ENCODE measurements at places on chromosomes 5 and 9.

GRCh38 chr5:77086689-77087483, at the start of gene ZBED3:
Gene ZBED3, minus strand, starts transcription at chr5:77087285. Its CDS starts 9,407 bp downstream, at chr5:77077878.
- DNase-seq, result peak; percentile 38

DNA sequence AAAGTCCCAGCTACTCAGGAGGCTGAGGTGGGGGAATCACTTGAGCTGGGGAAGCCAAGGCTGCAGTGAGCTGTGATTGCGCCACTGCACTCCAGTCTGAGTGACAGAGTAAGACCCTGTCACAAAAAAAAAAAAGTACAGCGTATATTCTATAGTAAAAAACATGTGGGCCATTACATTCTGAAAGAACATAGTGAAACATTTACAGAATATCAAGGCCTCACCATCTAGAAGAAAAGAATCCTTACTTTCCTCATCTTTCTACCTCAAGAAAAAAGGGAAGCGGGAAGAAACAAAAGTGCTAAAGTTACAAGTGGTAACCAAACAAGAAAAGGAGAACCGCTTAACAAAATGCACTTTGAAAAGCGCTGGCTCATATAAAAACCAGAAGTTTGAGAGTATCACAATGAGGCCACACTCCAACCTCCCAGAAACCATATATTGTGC, 5.7 kb upstream of the SYK start:
- peak; percentile 83 for DNase-seq

GRCh38 chr9:134696433-134696832, 54.8 kb downstream of the COL5A1 start:
- no peak for DNase-seq

DNA sequence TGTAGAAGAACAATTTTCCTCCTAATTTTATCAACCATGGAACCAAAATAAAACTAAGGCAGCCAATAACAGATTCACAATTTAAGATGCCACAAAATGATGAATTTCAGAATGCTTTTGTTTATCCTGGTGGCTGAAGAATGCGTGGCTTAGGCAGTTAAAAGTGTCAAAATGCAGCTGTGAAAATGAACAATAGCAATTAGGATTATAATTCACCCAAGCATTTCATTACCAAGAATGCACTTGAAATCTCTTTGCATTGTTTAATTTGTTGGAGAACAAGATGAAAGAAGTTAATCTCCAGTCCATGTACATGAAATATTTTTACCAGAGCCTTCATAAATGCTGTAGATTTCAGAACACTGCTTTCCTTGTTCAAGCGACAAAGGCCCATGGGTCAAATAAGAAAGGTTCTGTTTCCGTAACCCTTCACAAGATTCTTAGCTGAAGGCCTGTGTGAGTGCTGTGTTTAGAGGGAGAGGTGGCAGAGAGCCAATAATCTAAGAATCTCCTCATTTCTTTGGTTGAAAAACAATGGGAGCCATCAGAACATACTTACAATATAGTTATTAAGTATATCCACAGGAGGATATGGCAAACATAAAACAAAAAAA, 39.3 kb downstream of the CLINT1 start:
- no peak for DNase-seq

DNA sequence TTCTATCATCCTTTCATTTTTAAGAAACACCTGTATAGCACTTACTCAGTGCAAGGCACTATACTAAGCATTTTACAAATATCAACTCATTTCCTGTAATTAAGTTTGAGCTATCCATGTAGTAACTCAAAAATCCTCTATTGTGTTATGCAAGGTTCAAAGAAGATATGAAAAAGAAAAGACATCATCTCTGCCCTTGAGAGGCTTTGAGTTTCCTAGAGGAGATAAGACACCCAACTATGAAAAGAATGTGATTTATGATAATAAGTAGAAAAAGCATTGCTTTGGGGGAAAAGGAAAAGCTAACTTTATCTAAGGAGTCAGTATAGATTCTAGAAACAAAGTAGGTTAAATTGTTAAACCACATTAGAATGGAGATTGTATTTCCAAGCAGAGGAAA, 14.2 kb upstream of the ZNF608 start:
- no peak for DNase-seq

DNA sequence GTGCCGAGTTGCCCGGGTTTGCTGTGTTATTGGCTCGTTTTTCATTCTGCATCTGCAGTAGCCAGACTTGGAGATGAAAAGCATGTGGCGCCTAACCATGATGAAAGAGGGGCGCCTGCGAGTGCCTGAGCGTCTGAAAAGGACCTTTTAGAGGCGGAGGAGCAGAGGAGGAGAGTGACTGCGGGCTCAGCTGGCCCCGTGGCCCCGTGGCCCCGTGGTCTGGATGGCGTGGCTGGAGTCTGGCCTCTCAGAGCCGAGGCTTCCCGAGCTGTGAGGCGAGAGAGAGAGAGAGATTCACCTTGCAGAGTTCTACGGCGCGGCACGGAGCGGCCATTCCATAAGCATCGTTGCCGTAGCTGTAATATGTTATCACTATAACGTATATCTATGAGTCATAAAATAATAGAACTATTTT, 55.3 kb upstream of the RNU6ATAC start:
- no peak for DNase-seq

GRCh38 chr5:64659289-64659688, 31.0 kb upstream of the SHISAL2B start:
- no peak for DNase-seq

GRCh38 chr9:134635351-134636148, 6.1 kb upstream of the COL5A1 start:
- no peak for DNase-seq

- DNase-seq, result no peak
Measured at GRCh38 chr5:140174014-140174413, 974 bp upstream of the CYSTM1 start.

DNA sequence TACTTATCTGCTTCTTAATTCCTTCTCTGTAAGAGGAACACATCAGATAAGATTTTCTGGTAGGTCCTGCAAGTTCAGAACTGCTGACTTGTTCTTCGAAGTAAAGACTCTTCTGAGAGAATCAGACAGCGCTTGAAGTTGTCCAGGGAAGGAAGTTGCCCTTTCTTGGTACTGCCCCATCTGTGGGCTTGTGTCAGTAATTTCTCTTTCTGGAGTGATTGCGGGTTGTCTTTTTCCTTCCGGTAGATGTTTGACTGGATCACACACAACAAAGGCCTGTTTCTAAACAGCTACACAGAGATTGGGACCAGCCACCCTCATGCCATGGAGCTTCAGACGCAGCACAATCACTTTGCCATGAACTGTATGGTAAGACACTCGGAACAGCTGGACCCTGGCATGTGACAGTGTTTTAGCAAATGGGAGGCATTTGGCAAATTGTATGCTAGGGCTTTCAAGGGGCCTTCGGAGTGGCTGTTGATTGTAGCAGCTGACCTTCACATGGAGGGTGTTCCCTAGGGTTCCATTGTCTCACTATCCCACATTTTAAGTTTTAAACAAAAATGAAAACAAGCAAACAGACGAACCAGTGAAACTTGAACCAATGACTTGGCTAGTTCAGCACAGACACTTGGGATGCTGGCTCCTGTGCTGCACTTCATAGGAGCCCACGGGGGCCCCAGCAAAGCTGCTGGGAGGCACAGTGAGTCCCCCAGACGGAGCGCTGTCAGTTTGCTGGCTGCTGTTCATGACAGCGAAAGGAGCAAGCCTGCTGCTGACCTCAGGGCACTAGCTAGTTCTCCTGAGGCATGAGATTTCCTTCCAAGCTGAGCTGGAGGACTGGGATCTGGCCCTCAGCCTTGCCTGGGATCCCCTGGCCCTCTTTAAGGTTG, 149.9 kb downstream of the TRIO start:
- no peak for DNase-seq

DNA sequence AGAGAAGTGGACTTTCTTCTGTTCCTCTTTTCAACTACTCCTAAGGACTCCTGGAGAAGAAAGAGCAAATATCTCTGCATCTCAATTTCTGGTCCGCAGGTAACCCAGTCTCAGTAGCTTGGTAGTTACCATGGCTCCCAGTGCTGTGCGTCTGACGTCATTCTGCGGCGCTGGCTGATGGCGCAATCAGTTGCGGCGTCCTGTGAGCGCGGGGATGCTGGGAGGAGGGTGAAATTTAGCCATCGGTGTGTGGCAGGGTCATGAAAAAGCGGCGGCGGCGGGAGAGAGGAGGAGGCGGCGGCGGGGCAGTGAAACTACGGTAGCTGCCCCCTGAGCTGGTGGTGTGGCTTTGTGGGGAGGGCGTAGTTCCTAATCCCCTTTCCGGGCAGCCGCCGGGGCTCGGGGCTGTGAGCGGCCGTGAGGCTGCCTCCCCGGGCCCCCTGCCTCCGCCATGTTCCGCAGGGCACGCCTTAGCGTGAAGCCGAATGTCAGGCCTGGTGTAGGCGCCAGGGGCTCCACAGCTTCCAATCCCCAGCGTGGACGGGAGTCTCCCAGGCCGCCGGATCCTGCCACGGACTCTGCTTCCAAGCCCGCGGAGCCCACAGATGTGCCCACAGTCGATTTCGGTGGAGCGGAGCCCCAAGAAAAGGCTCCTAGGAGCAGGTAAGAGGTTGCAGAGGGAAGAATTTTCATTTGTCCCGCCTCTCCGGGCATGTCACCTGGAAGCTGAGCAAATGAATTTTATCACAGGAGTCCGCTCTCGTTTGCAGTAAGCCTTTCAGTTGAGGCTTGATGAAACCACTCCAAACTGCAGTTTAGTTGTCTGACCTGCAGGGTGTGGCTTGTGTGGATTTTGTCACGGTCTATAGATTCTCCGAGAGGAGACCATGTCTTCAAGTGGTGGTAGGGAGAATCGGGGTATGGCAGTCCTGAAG, at the start of gene BDP1:
BDP1 (plus strand) TSS at position 225 of the 935 bp plus-strand sequence; CDS start at position 452, 227 bp downstream.
- peak; percentile 85 for DNase-seq

DNA sequence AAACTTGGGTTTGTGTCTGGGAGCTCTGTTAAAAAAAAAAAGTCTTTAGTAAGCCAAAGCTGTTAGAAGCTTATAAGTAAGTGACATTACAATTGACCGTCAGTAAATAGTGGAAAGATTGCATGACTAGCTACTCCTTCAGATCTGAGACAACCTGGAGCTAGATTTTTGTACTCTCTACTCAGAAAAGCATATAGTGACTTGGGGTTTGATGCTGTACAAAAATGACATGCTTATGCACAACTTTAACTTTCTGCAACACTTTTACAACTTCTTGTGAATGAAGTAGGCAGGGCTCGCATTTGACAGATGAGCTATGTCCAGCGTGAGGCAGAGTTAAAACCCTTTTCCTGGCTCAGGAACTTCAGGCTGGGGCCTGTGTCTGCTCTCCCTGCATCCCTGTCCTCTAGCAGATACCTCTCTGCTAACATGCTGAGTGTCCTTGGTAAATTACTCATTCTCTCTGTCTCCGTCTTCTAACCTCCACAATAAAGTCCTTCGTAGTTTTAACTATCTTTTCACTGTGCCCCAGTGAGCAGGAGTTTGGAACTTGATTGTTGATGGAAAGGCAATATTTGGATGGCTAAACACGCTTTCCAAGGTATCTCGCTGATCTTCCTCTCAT, 471 bp upstream of the GHR start:
- DNase-seq, result no peak

DNA sequence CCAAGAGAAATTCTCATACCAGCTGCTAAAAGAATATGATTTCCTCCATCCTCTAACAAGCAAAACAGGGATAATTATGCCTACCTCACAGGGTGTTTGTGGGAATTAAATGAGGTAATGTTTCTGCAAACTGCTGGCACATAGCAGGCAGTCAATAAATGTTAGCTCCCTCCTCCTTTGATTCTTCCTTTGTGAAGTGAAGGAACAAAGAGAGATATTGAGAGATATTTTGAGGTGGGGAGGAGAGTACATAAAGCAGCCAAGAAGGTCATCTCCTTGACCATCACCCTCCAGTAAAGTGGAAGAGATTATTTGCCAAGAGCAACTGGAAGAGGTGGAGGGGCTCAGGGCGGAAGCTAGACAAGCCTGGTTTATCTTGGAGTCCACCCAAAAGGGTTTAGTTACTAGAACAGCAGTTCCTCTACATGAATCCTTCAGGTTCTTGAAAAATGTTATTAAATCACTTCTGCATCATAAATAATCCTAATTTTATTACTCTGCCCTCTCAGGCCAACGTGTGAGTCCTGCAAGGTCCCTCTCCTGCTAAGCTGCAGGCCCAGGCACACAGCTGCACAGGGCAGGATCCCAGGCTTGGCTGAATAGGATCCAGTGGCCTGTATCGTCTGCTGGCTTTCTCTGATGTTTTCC, 35.0 kb upstream of the TLE1 start:
- no peak for DNase-seq

DNA sequence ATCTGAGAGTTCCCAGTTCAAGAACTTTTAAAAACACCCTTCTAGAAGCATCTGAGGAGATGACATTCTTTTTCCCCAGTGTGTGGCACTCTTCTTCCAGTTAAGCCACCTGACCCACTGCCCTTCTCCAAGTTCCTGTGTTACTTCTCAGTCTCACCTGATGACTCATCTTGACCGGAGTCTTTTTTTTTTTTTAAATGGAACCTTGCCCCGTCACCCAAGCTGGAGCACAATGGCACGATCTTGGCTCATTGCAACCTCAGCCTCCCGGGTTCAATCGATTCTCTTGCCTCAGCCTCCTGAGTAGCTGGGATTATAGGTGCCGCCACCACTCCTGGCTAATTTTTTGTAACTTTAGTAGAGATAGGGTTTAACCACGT, 224.1 kb upstream of the DAB2 start:
- no peak for DNase-seq

All from inflammatory macrophage treated with lipopolysaccharide for 1 hour (primary cell).